ENCODE measurements at places on chromosomes 16 and 17.
A peak's percentile ranks its signal among the peaks of the same experiment; 100 is the strongest.

- peak; percentile 67 for DNase-seq
Observed at GRCh38 chr17:81142301-81143199, 22.8 kb upstream of the PVALEF start.

DNA sequence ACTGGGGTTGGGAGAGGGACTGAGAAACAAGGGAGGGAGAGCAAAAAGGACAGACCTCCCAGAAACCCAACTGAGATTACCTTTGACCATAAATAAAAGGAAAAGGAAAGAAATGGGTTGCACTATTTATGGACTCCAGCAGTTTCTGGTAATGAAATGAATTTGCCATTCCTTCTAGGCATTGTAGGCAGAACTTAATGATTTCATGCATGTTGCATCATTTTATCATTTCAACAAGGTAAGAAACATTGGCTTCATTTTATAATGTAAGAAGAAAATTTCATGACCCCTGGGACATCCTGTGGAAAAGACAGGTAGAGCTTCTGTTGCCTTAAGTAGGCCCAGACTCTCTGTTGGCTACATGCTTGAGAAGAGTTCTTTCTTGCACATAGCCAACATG is 8.2 kb upstream of the CDYL2 start:
- no peak for DNase-seq

DNA sequence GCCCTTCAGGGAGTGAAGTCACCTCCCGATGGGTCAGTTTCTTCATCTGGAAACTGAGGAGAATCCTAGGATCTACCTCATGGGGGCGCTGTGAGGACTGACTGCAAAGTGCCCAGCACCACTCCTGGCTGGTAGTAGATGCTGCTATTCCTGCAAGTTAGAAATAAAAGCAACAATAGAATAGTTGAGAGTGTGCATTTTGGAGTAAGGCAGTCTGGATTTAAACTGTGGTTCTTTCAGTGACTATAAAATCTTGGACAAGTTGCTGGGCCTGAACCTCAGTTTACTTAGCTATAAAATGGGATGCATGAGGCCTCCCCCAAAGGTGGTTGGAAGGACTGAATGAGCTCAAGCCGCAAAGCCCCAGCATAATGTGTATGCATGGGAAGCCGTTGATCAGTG is 70.6 kb downstream of the CYB5B start:
- DNase-seq, result no peak

DNA sequence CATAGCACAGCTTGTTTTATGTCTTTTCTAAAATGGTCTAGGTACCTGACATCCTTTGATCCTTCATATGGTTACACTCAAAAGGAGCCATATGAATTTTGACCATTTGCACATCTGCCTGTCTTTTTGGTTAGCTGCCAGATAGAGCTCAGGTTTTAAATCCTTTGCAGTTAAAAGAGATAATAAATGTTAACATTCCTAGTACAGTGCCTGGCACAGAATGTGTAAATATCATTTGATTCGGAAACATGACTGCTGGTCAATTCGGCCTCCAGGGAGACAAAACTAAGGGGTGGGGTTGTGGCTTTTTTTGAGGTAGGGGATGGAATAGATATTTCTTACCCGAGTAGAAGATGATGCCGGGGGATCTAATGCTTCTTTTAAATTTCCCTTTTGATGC is 64.2 kb downstream of the FTO start:
- no peak for DNase-seq

DNA sequence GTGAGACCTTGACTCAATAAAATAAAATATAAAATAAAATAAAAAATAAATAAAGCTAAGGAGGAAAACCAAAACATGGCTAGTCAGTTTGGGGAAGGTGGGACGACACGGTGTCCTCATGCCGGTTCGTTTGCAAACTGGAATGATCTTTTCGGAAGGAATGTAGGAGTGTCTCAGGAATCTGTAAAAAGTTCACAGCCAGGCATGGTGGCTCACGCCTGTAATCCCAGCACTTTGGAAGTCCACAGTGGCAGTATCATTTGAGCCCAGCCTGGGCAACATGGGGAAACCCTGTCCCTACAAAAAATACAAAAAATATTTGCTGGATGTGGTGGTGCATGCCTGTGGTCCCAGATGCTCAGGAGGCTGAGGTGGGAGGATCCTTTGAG is 14.7 kb upstream of the RPTOR start:
- no peak for DNase-seq

GRCh38 chr16:15885560-15886001 is 2.8 kb downstream of the CEP20 start:
- no peak for DNase-seq

- DNase-seq, result no peak
Observed at GRCh38 chr17:69651921-69652320, 237.4 kb downstream of the MAP2K6 start.

DNA sequence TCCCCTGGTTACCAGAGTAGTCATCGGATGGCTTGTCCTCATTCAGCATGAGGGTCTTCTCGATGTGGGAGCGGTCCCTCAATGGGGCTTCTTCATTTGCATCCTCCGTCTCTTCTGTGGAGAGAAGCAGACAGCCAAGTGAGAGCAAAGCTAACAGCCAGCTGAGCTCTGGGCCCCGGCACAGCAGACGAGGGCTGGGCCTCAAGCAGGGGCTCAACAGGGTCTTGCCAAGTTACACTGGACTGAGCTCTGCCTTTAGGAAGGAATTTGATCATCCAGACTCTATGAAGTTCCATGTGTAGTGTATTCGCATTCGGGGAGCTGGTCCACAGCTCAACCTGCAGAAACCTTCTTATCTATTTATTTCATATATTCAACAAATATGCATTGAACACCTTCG is 37.4 kb downstream of the SRL start:
- DNase-seq, result no peak

- DNase-seq, result peak; percentile 61
Observed at GRCh38 chr16:4176906-4177417, 60.7 kb upstream of the ADCY9 start.

- no peak for DNase-seq
Observed at GRCh38 chr17:74490716-74491115, 24.3 kb downstream of the CD300A start.

GRCh38 chr17:32946375-32947135 is 18.6 kb downstream of the TMEM98 start:
- DNase-seq, result no peak
